Naive B cell (primary cell): ENCODE measurements at places on chromosomes 16 and 17.

DNA sequence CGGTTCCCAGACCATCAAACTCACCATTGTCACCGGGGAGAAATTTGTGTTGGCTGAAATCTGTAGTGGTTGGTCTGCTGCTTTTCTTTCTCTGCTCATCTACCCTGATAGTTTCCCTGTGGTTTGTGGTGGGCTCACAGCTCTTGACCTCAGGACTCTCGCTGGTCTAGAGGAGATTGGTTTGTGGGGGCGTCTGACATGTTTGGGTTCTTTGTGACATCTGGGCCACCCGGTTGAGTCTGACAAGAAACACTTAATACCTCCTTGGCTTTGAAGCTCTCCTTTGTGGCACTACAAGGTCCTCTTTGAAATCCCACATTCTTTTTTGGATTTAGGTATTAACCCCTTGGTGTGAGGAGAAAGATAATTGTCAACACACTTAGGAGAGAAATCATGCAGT is 662.0 kb downstream of the WWOX start:
- DNase-seq: no peak

- no peak for DNase-seq
Observed at GRCh38 chr16:55364811-55365210, 40.8 kb downstream of the IRX6 start.

DNA sequence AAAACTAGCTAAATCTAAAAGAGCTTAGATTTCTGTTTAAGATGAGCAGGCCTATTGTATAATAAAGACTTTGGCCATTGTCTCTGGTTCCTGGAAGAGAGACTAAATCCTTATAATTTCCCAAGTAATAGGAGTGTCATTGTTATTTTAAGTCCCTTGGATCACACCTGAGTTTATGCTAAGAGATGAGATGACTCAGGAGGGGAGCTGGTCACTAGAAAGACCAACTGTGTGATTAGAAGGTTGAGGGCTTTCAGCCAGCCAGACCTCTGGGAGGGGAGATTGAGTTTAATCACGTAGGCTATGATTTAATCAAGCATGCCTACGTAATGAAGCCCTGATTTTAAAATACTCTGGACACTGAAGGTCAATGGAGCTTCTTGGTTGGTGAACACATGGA is 156.9 kb upstream of the C17orf78 start:
- DNase-seq: no peak

- no peak for DNase-seq
Observed at GRCh38 chr17:28996554-28997096, 9.2 kb downstream of the SEZ6 start.

- DNase-seq: no peak
Observed at GRCh38 chr16:8600144-8600775, 9.9 kb upstream of the TMEM114 start.

GRCh38 chr17:6506679-6507231 is 49.6 kb downstream of the PITPNM3 start:
- no peak for DNase-seq

- DNase-seq: no peak
Observed at GRCh38 chr17:39114723-39115122, 36.7 kb downstream of the PLXDC1 start.

DNA sequence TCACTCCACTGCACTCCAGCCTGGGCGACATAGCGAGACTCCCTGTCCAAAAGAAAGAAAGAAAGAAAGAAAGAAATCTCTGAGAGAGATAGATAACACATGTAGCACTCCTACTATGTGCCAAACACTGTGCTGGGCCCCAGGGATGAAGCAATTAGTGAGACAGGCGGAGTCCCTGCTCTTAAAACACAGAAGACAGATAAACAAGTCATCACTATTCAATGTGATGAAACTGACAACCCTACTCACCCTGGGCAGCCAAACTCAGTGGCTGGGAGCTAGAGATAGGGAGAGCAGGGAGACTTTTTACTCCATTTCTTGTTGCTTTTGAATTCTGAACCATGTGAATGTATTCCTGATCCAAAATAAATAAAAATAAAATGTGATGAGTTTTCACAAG is 35.2 kb upstream of the GOSR2 start:
- no peak for DNase-seq

DNA sequence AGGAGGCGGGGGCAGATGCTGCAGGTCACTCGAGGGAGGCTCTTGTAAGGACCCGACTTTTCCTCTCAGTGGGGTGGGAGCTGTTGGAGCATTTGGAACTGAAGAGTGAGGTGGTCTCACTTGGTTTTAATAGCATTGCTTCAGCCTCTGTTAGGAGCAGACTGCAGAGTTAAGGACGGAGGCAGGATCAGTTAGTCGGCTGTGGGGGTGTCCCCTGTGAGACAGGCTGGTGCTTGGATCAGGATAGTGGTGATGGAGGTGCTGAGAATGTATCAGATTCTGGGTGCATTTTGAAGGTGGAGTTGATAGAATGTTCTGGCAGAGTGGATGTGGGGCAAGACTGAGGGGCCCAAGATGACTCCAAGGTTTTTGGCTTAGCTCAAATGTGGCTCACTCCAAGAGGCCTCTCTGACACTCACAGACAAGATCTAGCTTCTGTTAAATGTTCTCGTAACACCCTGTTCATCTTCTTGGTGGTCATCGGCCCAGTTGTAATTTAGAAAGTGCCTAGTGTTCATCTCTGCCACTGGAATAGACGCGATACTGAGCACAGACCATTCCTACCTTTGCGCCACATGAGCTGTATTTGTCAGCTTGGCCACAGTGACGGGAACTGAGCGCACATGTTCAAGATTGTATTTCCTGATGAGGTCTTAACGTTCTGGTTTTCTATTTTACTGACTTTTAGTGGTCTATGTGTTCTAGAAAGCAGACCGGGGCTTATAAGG is 7.5 kb downstream of the LCMT1 start:
- no peak for DNase-seq

GRCh38 chr17:61000911-61001310 is 323.3 kb downstream of the BCAS3 start:
- no peak for DNase-seq

- DNase-seq: no peak
Observed at GRCh38 chr16:35745191-35745590, 2285.8 kb downstream of the TP53TG3F start.

DNA sequence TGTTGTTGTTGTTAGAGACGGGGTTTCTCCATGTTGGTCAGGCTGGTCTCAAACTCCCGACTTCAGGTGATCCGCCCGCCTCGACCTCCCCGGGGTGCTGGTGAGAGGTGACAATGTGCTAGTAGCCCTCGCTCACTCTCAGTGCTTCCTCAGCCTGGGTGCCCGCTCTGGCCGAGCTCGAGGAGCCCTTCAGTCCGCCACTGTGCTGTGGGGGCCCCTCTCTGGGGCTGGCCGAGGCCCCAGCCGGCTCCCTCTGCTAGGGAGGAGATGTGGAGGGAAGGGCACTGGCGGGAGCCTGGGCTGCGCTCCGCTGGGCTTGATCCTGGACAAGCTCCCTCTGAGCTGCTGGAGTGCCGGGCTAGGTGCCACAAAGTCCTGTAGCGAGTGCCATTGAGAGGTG is 21.7 kb upstream of the RBL2 start:
- no peak for DNase-seq

DNA sequence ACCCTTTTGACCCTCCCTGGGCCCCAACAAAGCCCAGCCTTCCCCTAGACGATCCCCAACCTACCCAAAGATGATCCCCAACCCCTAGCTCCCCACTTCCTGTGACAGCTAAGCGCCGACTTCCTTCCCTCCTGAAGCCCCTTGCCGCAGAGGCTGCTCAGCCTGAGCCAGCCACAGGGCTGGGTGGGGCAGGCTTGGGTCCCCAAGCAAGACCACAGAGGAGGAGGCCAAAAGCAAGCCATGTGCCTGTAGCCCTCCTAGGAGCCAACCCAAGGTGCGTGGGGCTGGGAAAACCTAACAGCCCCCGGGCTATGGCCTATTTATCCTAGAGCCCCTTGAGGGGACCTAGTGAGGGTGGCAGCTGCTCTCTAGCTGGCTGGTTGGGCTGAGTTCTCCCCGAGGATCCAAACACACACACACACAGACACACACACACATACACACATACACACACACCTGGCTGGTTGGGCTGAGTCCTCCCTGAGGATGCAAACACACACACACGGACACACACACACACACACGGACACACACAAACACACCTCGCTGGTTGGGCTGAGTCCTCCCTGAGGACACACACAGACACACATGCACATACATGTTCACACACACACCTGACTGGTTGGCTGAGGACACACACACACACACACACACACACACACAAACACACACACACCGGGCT is 4.8 kb downstream of the ARRB2 start:
- DNase-seq: no peak
